T-helper 2 cell treated with Interferon-gamma antibody and Interleukin-4, amounts not matched to agents 5 μg/mL and 100 μg/mL, for 36 hours (primary cell): ENCODE measurements at places on chromosomes 2 and 18.

GRCh38 chr2:96806468-96807126 lies 9.5 kb upstream of the CNNM3 start:
- H3K27me3 ChIP-seq: no peaks in the 10 kb centered on the region
- DNase-seq: no peak
- H3K27ac ChIP-seq: peak overlapping the region; percentile 83
- H3K4me1 ChIP-seq: peaks cover 11% of the 10 kb centered on the region
- peak overlapping the region; percentile 69 for H3K4me3 ChIP-seq
- H3K36me3 ChIP-seq: peaks cover 7% of the 10 kb centered on the region

DNA sequence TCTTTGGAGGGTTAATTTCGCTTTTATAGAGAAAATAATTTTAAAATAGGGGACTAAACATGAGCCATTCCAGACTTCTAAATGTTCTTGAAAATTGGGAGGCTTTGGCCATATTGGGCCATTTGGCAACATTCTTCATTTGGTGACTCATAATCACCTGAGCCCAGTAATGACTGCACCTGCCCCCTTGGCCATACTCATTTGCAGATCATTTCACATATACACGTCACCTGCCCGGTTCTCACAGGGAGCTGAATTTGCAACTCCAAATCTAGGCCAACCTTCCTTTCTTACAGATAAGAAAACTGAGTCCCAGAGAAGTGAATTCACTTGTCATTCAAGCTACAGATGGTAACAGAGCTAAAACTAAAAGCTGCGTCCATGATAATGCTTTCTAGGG lies 289.7 kb downstream of the EPHA4 start:
- H3K27ac ChIP-seq: no peak overlapping the region
- no peak overlapping the region for H3K4me3 ChIP-seq
- DNase-seq: no peak
- no peaks in the 10 kb centered on the region for H3K4me1 ChIP-seq
- no peaks in the 10 kb centered on the region for H3K36me3 ChIP-seq

GRCh38 chr18:29596959-29597358 lies 1420.0 kb upstream of the CDH2 start:
- H3K4me3 ChIP-seq: no peak overlapping the region
- no peak for DNase-seq
- no peaks in the 10 kb centered on the region for H3K27me3 ChIP-seq
- no peaks in the 10 kb centered on the region for H3K4me1 ChIP-seq
- H3K36me3 ChIP-seq: no peaks in the 10 kb centered on the region
- no peak overlapping the region for H3K27ac ChIP-seq

DNA sequence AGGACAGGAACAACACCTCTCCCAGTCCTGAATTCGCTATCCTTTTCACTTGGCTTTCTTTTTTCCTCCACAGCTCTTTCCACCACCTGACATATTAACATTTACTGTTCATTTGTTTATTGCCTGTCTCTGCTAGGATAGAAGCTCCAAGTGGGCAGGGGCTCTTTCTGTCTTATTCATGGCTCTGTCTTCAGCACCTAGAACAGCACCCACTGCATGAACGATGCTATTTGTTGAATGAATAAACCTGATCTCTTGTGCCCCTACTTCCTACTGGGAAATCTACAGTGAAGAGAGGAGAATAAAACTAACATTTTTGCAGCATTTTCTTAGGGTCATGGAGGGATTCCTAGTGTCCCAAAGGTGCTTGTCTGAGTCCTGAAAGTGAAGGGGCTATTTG lies 24.4 kb upstream of the GAREM2 start:
- H3K27me3 ChIP-seq: peaks cover 22% of the 10 kb centered on the region
- peaks cover 2% of the 10 kb centered on the region for H3K4me1 ChIP-seq
- H3K4me3 ChIP-seq: no peak overlapping the region
- H3K27ac ChIP-seq: no peak overlapping the region

DNA sequence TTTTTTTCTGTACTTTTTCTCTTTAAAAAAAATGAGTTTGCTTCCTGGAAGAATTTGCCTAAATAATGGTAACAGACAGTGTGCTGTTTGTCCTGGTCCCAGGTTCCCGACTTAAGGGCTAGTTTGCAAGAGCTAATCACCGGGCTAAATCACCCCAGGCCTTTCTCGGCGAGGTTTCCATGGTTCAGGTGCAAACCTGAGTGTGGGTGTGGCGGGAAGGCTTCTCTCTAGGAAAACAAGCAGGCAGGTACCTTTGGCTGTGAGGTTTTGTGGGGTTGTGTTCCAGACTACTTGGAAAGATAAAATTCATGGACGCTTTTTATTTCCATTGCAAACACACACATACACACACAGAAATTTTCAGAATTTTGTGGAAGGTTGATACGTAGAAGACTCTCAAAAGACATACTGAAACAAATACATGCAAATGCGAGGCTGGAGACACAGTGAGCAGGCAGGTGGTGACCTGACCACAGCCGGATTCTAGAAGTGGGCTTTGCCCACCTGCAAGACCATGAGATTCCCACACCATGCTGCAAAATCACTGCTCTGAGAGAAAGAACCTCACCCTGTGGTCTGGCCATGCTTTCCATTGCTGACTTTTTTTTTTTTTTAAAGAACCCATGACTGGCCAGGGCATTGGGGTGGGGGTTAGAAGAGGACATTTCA lies 815 bp downstream of the CNDP1 start:
- H3K36me3 ChIP-seq: no peaks in the 10 kb centered on the region
- DNase-seq: no peak

GRCh38 chr2:20479835-20480234 lies 33.0 kb downstream of the RHOB start:
- H3K4me1 ChIP-seq: no peaks in the 10 kb centered on the region
- no peaks in the 10 kb centered on the region for H3K36me3 ChIP-seq
- no peak overlapping the region for H3K4me3 ChIP-seq
- no peak for DNase-seq
- no peaks in the 10 kb centered on the region for H3K27me3 ChIP-seq

- DNase-seq: no peak
- no peak overlapping the region for H3K27ac ChIP-seq
- H3K36me3 ChIP-seq: no peaks in the 10 kb centered on the region
Observed at GRCh38 chr18:36299015-36299414, 1.5 kb downstream of the FHOD3 start.

DNA sequence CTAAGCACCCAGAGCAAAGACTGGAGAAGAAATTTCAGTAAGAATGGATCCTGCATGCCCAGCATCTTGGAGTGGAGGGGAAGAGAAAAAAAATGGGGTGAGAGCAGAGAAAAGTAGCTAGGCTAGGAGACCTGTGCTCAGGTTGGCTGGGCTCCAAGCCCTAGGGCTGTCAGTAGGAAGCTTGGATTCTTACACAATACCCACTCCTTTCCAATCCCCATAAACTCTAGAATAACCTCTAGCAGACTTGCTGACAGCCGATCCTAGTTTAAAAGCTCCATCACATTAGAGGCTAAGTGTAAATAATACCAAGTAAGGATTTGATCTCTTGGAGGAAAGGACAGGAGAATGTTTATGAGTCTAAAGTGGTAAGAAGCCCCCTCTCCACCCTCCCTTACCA lies 46.2 kb upstream of the NABP1 start:
- no peak overlapping the region for H3K27ac ChIP-seq
- no peak overlapping the region for H3K4me3 ChIP-seq
- H3K4me1 ChIP-seq: peaks cover 36% of the 10 kb centered on the region
- peaks cover 14% of the 10 kb centered on the region for H3K27me3 ChIP-seq

- no peak overlapping the region for H3K4me3 ChIP-seq
- DNase-seq: no peak
- no peaks in the 10 kb centered on the region for H3K36me3 ChIP-seq
Observed at GRCh38 chr2:227177592-227178336, 13.3 kb downstream of the COL4A3 start.

DNA sequence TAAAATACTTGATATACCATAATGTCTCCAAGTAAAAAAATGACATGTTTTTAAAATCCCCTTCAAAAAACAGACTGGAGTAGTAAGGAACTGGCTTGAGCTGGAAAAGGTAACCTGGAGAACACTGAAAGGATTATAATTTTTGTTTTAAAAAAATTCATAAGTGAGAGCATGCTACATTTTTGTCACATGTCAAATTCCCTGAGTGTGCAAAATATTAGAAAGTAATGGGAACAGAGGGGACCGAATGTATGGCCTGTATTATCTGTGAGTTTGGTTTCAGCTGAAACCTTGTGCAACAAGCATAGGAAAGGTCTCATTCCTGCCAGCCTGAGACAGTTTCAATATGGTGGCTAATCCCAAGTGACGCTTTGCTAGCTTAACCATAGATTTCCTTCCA lies 202.5 kb downstream of the SLC39A10 start:
- H3K36me3 ChIP-seq: no peaks in the 10 kb centered on the region
- H3K4me1 ChIP-seq: peaks cover 4% of the 10 kb centered on the region
- H3K4me3 ChIP-seq: no peak overlapping the region

DNA sequence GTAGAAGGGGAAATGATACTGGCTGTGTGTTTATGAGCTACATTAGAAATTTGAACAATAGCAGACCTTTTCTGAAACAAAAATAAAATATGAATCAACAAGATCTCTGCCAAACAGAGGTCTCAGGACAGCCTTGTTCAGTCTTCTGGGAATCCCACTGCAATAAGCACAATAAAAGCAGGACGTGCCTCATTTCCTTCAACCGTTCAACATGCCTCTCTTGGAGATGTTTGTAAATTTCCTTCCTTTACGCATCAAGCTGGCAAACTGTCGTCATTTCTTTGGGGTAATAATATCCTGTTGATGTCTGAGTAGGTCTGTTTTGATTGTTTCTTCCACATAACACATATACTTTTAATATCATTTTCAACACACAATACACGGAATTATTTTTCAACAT lies 77.2 kb downstream of the TCF4 start:
- peaks cover 1% of the 10 kb centered on the region for H3K4me1 ChIP-seq
- no peak overlapping the region for H3K27ac ChIP-seq
- no peak overlapping the region for H3K4me3 ChIP-seq
- no peaks in the 10 kb centered on the region for H3K36me3 ChIP-seq
- DNase-seq: no peak

DNA sequence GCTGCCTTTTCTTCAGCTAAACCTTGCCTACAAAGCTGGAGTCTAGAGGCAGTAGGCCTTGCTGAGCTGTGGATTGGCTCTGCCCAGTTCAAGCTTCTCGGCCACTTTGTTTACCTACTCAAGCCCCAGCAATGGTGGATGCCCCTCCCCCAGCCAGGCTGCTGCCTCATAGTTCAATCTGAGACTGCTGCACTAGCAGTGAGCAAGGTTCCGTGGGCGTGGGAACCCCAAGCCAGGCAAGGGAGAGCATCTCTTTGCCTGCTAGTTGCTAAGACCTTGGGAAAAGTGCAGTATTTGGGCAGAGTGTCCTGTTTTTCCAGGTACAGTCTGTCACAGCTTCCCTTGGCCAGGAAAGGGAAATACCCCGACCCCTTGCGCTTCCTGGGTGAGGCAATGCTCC lies 68.9 kb downstream of the VAPA start:
- DNase-seq: no peak
- peaks cover 19% of the 10 kb centered on the region for H3K27me3 ChIP-seq
- no peak overlapping the region for H3K27ac ChIP-seq
- H3K4me3 ChIP-seq: no peak overlapping the region

GRCh38 chr2:120226316-120226715 lies 3.1 kb upstream of the TMEM185B start:
- DNase-seq: no peak
- no peaks in the 10 kb centered on the region for H3K27me3 ChIP-seq
- no peak overlapping the region for H3K4me3 ChIP-seq
- H3K27ac ChIP-seq: peak overlapping the region; percentile 48
- peaks cover 63% of the 10 kb centered on the region for H3K36me3 ChIP-seq
- H3K4me1 ChIP-seq: peaks cover 71% of the 10 kb centered on the region

- H3K36me3 ChIP-seq: no peaks in the 10 kb centered on the region
- H3K27me3 ChIP-seq: peaks cover 29% of the 10 kb centered on the region
- H3K4me1 ChIP-seq: no peaks in the 10 kb centered on the region
- no peak overlapping the region for H3K4me3 ChIP-seq
Observed at GRCh38 chr2:238841542-238842164, 6.2 kb upstream of the TWIST2 start.

- H3K27ac ChIP-seq: peak overlapping the region; percentile 59
- H3K4me3 ChIP-seq: peak overlapping the region; percentile 27
- peaks cover 24% of the 10 kb centered on the region for H3K4me1 ChIP-seq
- no peak for DNase-seq
Observed at GRCh38 chr2:230202430-230203109, 17.2 kb downstream of the SP110 start.

DNA sequence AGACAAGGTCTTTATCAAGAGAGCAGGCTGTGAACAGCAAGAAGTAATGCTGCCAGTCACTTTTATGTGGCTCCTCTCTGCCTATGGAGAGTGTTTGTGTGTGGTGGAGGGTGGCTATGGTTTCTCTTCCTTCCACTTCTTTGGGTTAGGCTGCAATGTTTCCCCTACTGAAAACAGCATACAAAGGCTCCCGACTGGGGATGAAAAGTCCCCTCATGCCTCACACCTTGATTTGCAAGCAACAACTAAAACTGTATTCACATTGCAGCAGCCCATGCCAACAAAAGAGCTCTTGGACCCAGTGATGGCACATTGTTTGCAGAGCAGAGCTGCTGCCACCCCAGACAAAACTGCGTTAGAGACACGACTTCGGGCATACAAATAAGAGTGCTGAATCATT lies 301.6 kb downstream of the SLC8A1 start:
- H3K4me1 ChIP-seq: no peaks in the 10 kb centered on the region
- peaks cover 3% of the 10 kb centered on the region for H3K36me3 ChIP-seq
- DNase-seq: no peak
- no peaks in the 10 kb centered on the region for H3K27me3 ChIP-seq
- H3K27ac ChIP-seq: no peak overlapping the region

- H3K36me3 ChIP-seq: peaks cover 3% of the 10 kb centered on the region
- peaks cover 5% of the 10 kb centered on the region for H3K4me1 ChIP-seq
- no peaks in the 10 kb centered on the region for H3K27me3 ChIP-seq
- no peak overlapping the region for H3K27ac ChIP-seq
- no peak overlapping the region for H3K4me3 ChIP-seq
Observed at GRCh38 chr2:222865301-222865700, 4.5 kb downstream of the ACSL3 start.

DNA sequence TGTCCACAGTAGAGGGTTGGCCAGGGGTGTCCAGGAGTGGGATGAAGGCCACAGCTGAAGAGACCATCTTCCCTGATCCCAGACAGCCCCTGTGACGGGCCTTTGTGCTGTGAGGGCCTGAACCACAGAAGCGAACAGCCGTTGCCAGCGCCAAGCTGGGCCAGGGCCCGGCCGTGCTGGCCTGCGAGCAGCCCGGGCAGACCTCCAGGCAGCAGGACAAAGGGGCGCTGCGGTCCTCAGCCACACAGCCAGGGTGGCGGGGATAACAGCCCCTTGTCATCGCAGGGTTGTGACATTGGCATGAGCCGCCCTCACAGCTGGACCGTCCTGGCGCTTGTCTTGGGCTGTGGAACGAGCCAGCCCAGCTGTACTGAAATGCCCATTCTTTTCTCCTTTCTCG lies 161.1 kb downstream of the FAM210A start:
- no peaks in the 10 kb centered on the region for H3K36me3 ChIP-seq
- DNase-seq: no peak
- H3K27me3 ChIP-seq: no peaks in the 10 kb centered on the region
- H3K4me1 ChIP-seq: peaks cover 54% of the 10 kb centered on the region
- no peak overlapping the region for H3K4me3 ChIP-seq
- H3K27ac ChIP-seq: no peak overlapping the region

- peak overlapping the region; percentile 90 for H3K27ac ChIP-seq
- H3K4me1 ChIP-seq: peaks cover 80% of the 10 kb centered on the region
- peak; percentile 60 for DNase-seq
- peaks cover 47% of the 10 kb centered on the region for H3K36me3 ChIP-seq
- peak overlapping the region; percentile 94 for H3K4me3 ChIP-seq
- no peaks in the 10 kb centered on the region for H3K27me3 ChIP-seq
Observed at GRCh38 chr2:201127570-201127969, 11.6 kb downstream of the CFLAR start.
